ENCODE measurements at places on chromosomes 5 and 9.
A peak's percentile ranks its signal among the peaks of the same experiment; 100 is the strongest.

DNA sequence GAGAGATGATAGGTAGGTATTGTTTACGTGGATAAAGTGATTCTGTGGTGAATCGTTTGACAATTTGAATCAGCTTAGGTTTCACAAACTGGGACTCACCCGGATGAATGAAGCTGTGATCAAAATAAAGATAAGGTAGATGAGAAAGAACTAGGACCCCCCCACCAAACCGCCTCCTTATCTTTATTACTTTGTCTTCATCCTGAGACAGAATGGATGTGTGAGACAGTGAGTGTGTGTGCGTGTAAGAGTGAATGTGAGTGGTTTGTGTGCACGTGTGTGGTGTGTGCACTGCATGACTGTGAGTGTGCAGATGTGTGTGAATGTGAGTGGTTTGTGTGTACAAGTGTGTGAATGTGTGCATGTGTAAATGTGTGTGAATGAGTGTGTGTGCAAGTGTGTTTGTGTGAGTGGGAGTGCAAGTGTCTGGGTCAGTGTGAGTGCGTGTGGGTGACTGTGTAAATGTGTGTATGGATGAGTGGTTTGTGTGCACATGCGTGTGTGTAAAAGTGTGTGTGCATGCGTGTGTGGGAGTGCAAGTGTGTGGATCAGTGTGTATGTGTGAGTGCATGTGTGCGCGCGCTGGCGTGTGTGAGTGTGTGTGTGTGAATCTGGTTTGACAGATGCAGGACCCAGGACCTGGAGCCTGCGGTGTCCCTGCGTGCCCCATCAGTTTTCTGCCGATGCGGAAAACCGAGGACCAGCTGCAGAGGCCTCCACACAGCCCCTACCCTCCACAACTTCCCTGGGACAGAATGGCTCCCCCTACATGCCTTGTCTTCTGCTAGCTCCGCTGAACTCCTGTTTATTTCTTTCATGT lies 11.4 kb upstream of the ENG start:
- DNase-seq = peak; percentile 42

GRCh38 chr9:34907044-34907443 lies 51.0 kb upstream of the PHF24 start:
- DNase-seq = no peak

- DNase-seq = no peak
Observed at GRCh38 chr5:68447136-68447929, 231.8 kb downstream of the PIK3R1 start.

DNA sequence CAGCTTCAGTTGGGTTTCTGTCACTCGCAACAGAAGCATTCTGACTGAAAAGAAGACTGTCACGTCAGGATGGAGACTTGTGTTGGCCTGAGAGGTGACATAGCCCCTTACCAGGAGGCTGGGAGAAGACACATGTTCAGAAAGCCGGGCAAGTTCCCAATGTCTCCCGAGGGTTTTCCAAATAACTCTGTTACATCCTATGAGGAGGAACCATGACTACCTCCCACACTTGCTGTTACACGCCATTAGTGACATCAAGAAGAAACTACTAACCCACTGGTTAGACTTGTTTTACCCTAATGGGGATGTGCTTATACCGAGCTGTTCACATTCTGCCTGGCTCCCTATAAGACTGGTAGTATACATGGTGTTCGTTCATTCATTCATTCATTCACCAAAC lies 33.3 kb downstream of the SH3PXD2B start:
- DNase-seq = no peak

GRCh38 chr9:13758936-13759335 lies 479.4 kb upstream of the MPDZ start:
- DNase-seq = no peak

DNA sequence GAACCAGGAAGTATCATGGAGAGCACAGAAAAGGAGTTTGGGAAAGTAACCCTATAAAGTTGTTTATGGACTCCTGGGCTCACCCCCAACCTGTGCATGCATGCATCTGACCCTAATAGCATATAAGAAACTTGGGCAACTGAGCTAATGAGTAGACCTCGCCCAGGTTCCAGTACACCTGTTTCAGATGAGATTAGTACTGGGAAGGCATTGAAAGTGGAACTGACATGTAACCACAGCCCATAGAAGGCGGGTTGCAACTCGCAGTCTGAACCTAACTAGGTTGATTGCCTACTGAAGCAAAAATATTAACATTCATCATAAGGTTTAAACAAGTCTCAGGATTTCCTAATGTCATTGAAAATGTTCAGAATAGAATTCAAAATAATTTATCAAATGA lies 87.0 kb downstream of the WNK2 start:
- DNase-seq = no peak

- DNase-seq = no peak
Observed at GRCh38 chr5:151520294-151520693, 70.8 kb downstream of the FAT2 start.

DNA sequence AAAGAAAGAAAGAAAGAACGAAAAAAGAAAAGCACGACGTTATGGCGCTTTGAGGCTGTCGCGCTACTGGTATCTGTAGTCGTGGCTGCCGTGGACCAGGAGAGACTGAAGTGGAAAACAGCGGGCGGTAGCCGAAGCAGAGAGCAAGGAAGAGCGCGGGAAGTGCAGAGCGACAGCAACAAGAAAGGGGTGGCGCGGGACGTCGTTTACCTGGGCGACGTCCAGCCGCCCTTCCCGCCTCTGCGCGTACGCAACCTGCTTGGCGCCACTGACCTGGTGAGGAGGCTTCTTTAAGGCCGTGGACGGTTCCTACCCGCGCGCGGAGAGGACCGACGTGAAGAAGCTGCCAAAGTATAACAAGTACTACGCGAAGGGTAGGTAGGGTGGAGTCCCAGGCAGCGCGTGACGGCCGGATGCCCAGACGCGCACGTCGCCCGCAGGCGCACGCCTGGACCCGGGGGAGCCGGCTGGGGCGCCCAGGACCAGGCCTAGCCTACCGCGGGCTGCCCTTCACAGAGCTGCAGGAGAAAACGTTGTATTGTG lies 15.4 kb downstream of the CCL28 start:
- DNase-seq = peak; percentile 64

DNA sequence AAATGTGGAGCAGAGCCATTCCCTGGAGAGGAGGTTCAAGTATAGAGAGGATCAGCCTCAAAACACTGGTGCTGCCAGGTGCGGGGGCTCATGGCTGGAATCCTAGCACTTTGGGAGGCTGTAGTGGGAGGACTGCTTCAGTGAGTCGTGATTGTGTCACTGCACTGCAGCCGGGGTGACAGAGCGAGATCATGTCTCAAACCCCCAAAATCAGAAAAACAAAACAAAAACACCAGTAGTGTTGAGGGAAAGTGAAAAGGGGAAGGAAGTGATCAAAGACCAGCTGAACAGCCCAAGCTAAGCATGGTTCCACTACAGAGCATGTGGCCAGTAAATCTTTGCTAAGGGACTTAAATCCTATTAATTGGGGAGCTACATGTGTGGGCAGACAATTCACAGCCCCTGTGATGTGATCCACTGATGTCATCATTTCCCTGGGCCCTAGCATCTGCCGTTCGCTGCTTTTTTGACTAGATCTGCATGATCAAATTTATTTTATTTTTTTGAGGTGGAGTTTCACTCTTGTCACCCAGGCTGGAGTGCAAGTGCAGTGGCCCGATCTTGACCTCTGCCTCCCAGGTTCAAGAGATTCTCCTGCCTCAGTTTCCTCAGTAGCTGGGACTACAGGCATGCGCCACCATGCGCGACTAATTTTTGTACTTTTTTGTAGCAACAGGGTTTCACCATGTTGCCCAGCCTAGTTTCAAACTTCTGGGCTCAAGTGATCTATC lies 2.7 kb upstream of the PCBD2 start:
- DNase-seq = no peak

DNA sequence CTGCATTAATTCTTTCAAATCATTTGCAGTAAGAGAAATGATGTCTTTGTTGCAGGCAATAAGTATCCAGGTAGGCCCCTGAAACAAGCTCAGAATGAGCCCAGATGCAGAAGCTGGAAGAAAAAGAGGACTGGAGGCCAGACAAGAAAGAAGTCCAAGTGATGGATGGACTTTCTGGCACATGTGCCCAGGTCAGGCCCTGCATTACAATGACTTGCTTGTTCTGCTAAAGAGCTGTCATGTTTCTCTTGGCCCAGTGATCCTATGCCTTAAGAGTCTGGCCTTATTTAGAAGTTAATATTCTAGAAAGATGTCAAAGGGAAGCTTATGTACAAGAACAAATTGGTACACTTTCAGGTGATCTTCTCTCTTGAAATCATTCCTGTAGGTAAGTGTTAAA lies 64.8 kb downstream of the DPYSL3 start:
- no peak for DNase-seq

DNA sequence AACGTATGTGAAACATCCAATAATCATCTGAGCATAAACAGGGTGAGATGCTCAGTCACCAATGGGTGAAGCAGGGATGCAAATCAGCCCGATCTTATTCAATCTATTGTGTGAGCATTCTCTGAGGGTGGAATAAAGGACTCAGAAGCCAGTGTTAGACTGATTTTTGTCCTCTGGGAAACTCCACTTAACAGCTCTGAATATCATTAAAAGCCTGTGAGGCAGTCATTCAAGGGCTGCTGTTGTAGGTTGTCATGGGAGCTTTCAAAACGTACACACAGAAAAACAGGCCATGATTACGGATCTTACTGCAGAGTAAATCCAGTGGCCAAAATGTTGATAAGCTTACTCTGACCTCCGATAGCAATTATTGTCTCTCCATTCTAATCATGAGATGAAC lies 266.5 kb upstream of the EFNA5 start:
- DNase-seq = no peak

DNA sequence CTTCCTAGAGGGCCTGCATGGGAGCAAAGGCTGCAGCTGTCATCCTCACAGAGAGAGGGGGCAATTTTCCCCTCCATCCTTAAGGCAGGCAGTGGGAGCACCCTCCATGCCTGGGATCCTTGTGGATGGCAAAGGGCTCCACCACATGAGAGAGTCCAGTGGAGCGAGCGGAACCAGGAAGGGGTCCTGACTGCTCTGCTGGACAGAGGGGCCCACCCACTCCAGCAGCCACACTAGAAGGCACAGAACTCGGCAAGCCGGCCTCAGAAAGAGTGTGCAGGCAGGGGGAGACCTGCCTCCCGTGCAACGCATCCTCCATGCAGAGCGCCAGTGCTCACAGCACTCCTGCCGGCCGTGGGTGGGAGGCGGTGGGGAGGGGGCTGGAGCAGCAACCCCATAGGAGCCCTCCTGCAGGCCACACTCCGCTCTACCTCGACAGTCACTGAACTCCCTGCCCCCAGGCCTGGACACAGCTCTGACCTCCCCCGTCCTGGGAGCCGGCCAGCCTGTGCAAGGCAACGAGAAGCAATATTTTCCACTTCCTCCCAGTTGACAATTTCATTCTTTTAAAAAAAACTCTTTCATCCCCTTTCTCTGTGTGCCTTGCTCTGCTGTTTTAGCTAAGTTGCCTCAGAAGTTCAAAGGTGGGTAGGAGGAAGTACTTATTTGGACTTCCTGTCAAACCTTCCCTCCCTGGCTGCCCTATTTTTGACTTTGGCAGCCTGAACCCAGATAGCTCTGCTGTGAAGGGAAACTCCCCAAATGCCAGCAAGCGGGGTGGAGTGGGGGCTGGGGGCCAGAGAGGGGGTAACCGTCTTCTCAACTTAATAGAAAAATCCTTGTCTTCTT lies 5.3 kb upstream of the LCP2 start:
- DNase-seq = peak; percentile 60

DNA sequence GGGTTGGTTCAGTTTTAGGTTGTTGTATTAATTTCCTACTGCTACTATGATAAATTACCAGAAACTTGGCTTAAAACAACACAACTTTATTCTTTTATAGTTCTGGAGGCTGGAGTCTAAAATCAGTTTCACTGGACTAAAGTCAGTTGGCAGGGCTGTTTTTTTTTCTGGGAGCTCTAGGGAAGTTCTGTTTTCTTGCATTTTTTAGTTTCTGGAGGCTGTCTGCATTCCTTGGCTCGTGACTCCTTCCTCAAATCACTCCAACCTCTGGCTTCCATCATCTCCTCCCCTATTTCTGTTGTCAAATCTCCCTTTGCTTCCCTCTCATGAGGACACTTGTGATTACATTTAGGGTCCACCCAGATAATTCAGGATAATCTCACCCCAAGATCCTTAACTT lies 51.3 kb upstream of the SUB1 start:
- no peak for DNase-seq

DNA sequence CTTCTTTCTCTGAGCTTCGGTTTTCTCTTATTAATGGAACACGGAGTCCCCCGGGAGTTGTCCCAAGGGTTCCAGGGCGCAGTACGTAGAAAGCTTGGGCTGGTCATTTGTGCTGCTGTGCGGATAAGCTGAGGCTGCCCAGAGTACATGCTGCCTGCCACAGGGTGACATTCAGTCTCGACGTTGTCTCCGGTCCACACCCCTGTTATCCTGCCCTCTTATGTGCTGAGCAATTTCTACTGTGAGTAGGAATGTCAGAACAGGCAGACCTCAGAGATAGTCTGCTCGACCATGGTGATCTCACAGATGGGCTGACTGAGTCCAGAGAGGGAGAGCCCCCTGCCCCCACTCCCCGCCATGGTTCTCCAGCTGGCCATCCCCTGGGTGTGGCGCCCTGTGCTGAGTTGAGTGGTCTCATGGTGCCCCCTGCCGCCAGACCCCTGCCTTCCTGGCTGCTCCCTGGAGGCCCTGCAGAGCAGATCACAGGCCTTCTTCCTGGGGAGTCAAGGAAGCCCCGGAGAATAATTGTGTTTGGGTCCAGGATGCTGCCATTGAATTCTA lies 124.0 kb downstream of the RGS3 start:
- DNase-seq = no peak

GRCh38 chr5:52603778-52604554 lies 183.8 kb upstream of the ITGA1 start:
- DNase-seq = no peak

DNA sequence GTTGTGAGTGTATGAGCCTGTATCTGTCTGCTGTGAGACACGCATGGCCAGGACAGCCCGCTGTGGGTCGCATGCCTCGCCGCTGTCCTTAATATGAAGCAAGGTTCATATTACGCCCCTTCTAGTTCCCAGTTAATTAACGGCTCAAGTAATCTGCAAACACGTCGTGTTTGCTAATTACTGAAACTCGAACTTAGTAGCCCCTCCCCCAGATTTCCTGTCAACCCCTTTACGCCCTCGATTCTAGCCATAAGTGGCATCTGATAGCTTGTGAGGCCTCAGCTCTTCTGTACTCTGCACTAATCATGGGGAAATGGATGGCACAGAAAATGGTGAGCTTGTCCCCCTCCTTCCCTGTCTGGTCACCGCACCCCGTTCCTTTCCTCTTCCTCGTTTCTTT lies 116.9 kb upstream of the OTULINL start:
- no peak for DNase-seq

GRCh38 chr9:129891569-129891968 lies 56.3 kb downstream of the USP20 start:
- DNase-seq = no peak

- peak; percentile 14 for DNase-seq
Observed at GRCh38 chr9:115035841-115036612, 81.9 kb downstream of the TNC start.

GRCh38 chr9:125747765-125748445 lies 732 bp downstream of the PBX3 start:
- peak; percentile 27 for DNase-seq

GRCh38 chr9:34746526-34746925 lies 36.6 kb upstream of the CCL21 start:
- DNase-seq = no peak

Measured in activated T-helper 2 cell treated with anti-CD3 and anti-CD28 coated beads, Interferon-gamma antibody, Interleukin-2, Interleukin-4, amounts not matched to agents 10 μg/mL and 5 μg/mL and 100 μg/mL, durations not matched to agents 14 hours and 24 hours and 36 hours (primary cell).